Kidney epithelial cell (primary cell): ENCODE measurements at places on chromosomes 2 and 18. TPM values are rescaled to one million over a fixed set of nuclear protein-coding genes. Genes with fewer than 3 reads are reported as not detected.

The CYP27C1 gene
- 1.1 and 2.3 TPM in 2 replicates for total RNA-seq

The IL36A gene
- not detected in 2 replicates for total RNA-seq

The CCDC68 gene
- total RNA-seq: 2.7 and 3.7 TPM in 2 replicates

The FSHR gene
- not detected in 2 replicates for total RNA-seq

The TNFAIP6 gene
- total RNA-seq: 0.96 and 2.3 TPM in 2 replicates

The STAT4 gene
- 0.46 and 1.1 TPM in 2 replicates for total RNA-seq

The UGT1A9 gene
- not detected in 2 replicates for total RNA-seq

The C2orf81 gene
- total RNA-seq: 3.0 and 4.3 TPM in 2 replicates

The ABHD3 gene
- total RNA-seq: 13.7 and 18.4 TPM in 2 replicates

The RBM44 gene
- total RNA-seq: 0.07 and 0.50 TPM in 2 replicates

The LRRC30 gene
- not detected in 2 replicates for total RNA-seq

The ZCCHC2 gene
- total RNA-seq: 8.7 and 10.7 TPM in 2 replicates

The PER2 gene
- total RNA-seq: 3.3 and 5.3 TPM in 2 replicates

The CLASP1 gene
- 54.1 and 67.1 TPM in 2 replicates for total RNA-seq

The CABYR gene
- 5.1 and 5.5 TPM in 2 replicates for total RNA-seq

The KCNG2 gene
- total RNA-seq: not detected in 2 replicates

The LIMS4 gene
- 4.5 and 4.9 TPM in 2 replicates for total RNA-seq
